ENCODE measurements at places on chromosomes 6 and 20. TPM values are rescaled to one million over a fixed set of nuclear protein-coding genes. Genes with fewer than 3 reads are reported as not detected.

CTSZ gene
- 22.7 TPM for total RNA-seq

EZR gene
- 88.2 TPM for total RNA-seq

OOEP gene
- not detected for total RNA-seq

DNA sequence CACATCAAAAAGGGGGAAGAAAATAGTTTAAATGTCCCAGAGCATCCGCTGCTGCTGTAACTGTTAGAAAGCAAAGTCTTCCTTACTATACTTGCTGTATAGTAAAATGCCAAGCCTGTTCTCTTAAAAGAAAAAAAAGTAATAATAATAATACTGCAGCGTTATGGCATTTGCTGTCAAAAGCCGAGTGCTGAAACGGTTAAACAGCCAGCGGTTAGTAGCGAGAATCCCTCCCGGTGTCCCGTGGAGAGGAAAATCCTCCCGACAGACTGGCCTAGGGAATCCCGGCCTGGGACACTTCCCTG is 19.5 kb upstream of the NFATC2 start:
- no peak for DNase-seq
- H3K4me1 ChIP-seq = peaks cover 36% of the 10 kb centered on the region
- peaks cover 58% of the 10 kb centered on the region for H3K27me3 ChIP-seq
- H3K4me3 ChIP-seq = peak overlapping the region; percentile 89
- no peak overlapping the region for H3K27ac ChIP-seq
- H3K36me3 ChIP-seq = no peaks in the 10 kb centered on the region

DNA sequence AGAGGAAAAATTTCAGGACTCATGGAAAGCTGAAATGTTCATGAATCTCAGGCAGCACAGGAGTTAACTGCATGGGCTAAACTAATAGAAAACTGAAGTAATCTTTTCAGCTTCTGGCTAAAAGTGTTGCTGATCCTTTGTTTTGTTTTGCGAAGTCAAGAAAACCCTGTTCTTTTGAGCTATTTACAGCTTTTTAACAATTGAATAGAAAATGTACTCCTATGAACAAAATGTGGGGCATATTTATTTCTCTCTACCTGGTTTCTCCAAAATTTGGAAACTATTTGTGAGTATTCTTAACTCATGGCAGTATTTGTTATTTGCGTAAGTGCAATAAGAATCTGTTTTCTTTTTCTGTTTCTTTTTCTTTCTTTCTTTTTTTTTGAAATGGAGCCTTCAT is 818.8 kb upstream of the CITED2 start:
- peaks cover 30% of the 10 kb centered on the region for H3K36me3 ChIP-seq
- DNase-seq = no peak
- H3K4me1 ChIP-seq = no peaks in the 10 kb centered on the region

DNA sequence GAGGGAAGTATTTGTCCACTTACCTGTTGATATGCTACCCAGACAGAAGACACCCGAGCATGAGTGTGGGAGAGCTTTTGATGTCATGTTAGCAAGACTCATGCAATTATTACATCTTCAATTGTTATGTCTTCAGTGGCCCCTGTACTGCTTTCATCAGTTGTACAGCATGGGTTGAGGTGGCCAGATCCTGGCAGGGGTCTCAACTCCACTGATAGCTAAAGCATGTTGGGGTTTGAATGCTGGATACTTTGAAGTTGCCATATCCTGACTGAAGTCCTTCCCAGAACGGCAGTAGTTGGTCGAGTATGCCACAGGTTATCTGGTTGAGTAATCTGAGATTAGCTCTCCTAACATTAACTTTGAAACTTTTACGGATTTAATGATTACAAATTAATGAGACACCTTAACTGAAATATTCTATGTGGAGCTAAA is 46.7 kb downstream of the LRRN4 start:
- DNase-seq = no peak
- H3K27ac ChIP-seq = no peak overlapping the region
- no peaks in the 10 kb centered on the region for H3K27me3 ChIP-seq
- H3K36me3 ChIP-seq = peaks cover 4% of the 10 kb centered on the region
- H3K4me1 ChIP-seq = peaks cover 36% of the 10 kb centered on the region

GRCh38 chr6:140644017-140644416 is 1269.6 kb upstream of the CITED2 start:
- no peak for DNase-seq
- no peaks in the 10 kb centered on the region for H3K4me1 ChIP-seq
- no peak overlapping the region for H3K4me3 ChIP-seq
- no peaks in the 10 kb centered on the region for H3K27me3 ChIP-seq
- H3K36me3 ChIP-seq = peaks cover 23% of the 10 kb centered on the region

GRCh38 chr6:132933090-132933489 is 118.7 kb downstream of the RPS12 start:
- no peaks in the 10 kb centered on the region for H3K36me3 ChIP-seq
- peak overlapping the region; percentile 32 for H3K27ac ChIP-seq
- H3K4me1 ChIP-seq = peaks cover 32% of the 10 kb centered on the region
- H3K27me3 ChIP-seq = peaks cover 14% of the 10 kb centered on the region
- H3K4me3 ChIP-seq = peak overlapping the region; percentile 14

DNA sequence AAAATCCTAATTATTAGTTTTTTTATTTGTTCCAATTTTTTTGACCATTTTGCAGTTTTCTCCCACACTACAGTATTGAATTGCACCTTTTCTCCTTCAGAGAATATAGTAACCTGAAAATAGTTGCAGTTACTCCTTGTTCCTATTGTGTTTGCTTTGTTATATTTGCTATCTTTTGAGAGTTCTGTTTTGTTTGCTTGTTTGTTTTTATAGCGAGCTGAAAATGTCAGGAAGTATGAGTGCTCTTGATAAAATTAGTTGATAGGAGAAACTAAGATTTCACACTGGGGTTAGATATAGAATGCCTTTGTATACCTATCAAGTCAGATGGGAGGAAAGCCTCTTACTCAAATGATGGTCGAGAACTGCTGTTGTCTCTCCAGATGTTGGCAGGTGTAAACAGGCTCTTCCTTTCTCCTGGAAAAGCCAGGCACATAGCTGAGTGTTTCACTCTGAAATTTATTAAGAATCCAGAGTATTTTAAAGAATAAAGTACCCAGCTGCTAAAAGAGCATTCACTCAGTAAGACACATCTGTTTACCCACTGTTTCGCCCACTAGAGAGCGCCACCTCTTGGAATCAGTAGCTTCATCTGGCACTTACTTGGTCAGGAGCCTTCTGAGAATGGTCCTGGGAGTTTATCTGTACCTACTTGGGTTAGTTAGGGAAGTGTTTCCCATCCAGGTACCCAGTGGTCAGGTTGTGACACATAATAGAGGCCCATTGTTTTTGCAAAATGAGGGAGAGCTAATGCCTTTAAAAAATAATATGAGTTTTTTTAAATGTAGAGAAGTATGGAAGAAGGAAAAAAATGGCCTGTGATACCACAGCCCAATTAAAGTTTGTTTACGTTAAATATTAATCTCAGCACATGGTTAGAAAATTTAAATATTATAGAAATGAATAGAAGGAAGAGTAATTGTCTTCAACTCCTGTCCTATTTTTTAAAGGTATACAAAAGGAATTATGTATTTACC is 11.2 kb downstream of the NT5DC1 start:
- peak; percentile 16 for DNase-seq
- no peaks in the 10 kb centered on the region for H3K27me3 ChIP-seq
- H3K36me3 ChIP-seq = no peaks in the 10 kb centered on the region
- H3K4me1 ChIP-seq = no peaks in the 10 kb centered on the region
- H3K4me3 ChIP-seq = no peak overlapping the region
- H3K27ac ChIP-seq = no peak overlapping the region

GRCh38 chr6:73774311-73774774 is 78.3 kb downstream of the CD109 start:
- no peaks in the 10 kb centered on the region for H3K27me3 ChIP-seq
- no peaks in the 10 kb centered on the region for H3K4me1 ChIP-seq
- no peak overlapping the region for H3K27ac ChIP-seq
- DNase-seq = no peak

DNA sequence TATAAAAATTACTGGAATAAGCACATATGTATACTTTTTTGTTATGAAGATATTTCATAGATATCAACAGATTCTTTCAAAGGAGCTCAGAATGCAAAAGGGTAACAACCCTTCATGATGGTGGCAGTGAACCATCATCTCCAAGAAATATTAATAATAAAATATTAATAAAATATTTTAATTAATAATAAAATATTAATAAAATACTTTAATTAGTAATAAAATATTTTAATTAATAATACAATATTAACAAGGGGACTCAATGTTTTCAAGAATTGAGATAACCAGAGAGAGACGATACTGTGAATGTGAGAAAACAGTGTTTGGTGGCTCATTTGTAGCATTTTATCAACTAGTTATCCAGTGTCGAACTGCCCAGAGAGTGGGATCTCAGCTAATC is 86.0 kb upstream of the NT5E start:
- H3K27ac ChIP-seq = no peak overlapping the region
- no peaks in the 10 kb centered on the region for H3K36me3 ChIP-seq
- no peaks in the 10 kb centered on the region for H3K4me1 ChIP-seq

- H3K4me3 ChIP-seq = no peak overlapping the region
- H3K27me3 ChIP-seq = peaks cover 2% of the 10 kb centered on the region
- no peaks in the 10 kb centered on the region for H3K4me1 ChIP-seq
- no peaks in the 10 kb centered on the region for H3K36me3 ChIP-seq
- peak overlapping the region; percentile 59 for H3K27ac ChIP-seq
These were observed 22.0 kb upstream of the PERP start for GRCh38 chr6:138129190-138129589.

DNA sequence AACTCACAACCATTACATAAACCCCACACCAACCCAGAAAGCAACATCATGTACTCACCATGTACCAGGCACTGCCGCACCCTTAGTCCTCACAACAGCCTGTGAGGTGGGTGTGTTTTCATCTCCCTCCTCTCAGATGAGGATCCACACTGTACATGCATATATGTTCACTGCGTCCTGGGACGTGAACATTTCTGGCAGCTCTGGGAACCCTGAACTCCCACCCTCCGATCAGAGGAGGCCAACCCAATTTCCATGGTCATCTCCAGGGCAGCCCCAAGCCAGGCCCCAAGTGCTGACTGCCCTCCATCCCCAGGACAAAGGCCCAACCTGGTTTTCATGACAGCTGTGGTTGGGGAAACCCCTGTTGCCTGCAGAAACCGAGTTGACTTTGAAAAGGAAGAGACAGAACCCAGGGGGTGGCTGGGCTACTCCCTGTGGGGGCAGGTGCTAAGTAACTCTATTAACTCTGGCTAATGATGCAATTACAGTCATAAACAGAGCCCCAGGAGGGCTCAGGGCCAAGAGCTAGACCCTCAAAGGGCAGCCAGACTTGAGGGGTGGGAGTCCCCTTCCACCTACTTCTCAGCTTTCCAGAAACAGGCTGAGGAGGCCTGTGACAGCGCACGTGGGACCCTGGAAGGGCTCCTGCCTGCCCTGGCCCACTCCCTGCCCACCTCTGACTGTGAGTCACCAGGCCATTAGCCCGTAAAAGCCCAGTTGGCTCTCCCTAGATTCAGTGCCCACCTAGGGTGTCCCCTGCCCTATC is 2.6 kb downstream of the TFEB start:
- no peak for DNase-seq
- H3K27ac ChIP-seq = no peak overlapping the region
- peaks cover 39% of the 10 kb centered on the region for H3K27me3 ChIP-seq
- H3K36me3 ChIP-seq = no peaks in the 10 kb centered on the region
- H3K4me3 ChIP-seq = peak overlapping the region; percentile 91
- H3K4me1 ChIP-seq = peaks cover 9% of the 10 kb centered on the region

DNA sequence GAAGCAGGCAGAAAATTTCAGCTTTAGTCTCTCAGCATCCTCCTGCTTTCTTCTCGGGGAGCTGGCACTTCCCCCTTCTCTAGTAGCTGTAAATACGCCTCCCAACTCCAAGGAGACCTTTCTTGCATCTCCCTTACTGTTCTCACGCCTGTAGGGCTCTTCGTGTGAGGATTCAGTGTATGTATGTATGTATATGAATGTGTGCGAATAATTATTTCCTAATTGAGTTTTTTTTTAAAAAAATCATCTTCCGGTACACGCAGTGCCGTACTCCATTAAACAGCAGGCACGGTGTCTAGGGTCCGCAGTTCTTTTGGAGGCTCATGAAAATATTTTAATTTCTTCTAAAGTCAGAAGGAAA is 85.4 kb downstream of the HFE start:
- H3K4me1 ChIP-seq = peaks cover 33% of the 10 kb centered on the region
- no peak for DNase-seq

GRCh38 chr6:90286884-90287488 is 9.7 kb downstream of the BACH2 start:
- no peaks in the 10 kb centered on the region for H3K27me3 ChIP-seq
- no peak overlapping the region for H3K27ac ChIP-seq
- H3K36me3 ChIP-seq = no peaks in the 10 kb centered on the region
- H3K4me1 ChIP-seq = peaks cover 45% of the 10 kb centered on the region
- peak; percentile 43 for DNase-seq

DNA sequence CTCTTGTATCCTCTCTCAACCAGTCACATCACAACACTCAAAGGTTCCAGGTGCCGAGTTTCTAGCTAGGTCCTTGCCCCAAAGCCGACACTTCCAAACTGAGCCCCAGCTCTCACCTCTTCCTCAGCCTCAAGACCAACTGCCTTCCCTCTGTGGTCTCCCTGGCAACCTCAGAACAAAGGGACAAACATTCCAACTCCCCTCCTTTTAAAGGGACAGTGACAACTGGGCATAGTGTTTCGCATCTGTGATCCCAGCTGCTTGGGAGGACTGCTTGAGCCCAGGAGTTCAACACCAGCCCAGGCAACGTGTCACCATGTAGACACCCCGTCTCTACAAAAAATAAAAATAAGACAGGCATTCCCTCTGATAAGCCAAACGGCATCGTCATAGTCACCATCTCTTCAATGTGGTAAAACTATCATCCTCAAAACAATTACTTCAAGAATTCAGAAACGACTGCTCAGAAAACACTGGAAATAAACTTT is 11.3 kb downstream of the DIDO1 start:
- peaks cover 58% of the 10 kb centered on the region for H3K4me1 ChIP-seq
- peak overlapping the region; percentile 98 for H3K27ac ChIP-seq
- DNase-seq = peak; percentile 60
- no peaks in the 10 kb centered on the region for H3K27me3 ChIP-seq

- no peak overlapping the region for H3K27ac ChIP-seq
- H3K4me3 ChIP-seq = no peak overlapping the region
- DNase-seq = no peak
- peaks cover 13% of the 10 kb centered on the region for H3K4me1 ChIP-seq
These were observed 64.8 kb downstream of the SLC2A10 start for GRCh38 chr20:46774236-46774635.

DNA sequence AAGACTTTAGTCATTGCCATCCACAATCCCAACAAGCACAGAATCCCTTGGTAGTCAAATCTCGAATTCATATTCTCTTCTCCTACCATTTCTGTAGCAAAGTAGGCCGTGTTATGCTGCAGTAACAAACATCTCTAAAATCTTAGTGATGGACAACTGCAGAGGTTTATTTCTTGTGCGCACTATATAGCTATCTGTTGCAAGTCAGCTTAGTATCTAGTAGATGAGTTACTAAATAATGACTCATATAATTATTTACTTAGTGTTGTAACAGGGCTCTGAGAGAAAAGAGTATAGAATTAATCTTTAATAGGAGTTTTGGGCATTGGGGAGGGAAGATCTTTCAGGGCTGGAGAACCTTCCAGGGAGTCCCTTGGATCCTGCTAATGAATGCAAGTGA is 73.3 kb downstream of the CAP2 start:
- H3K4me3 ChIP-seq = no peak overlapping the region
- H3K27ac ChIP-seq = no peak overlapping the region
- no peaks in the 10 kb centered on the region for H3K27me3 ChIP-seq
- peaks cover 5% of the 10 kb centered on the region for H3K4me1 ChIP-seq
- DNase-seq = no peak

GRCh38 chr6:41257369-41258195 is 28.9 kb downstream of the TREM1 start:
- H3K4me3 ChIP-seq = no peak overlapping the region
- peaks cover 10% of the 10 kb centered on the region for H3K27me3 ChIP-seq
- no peaks in the 10 kb centered on the region for H3K4me1 ChIP-seq
- no peak for DNase-seq
- peaks cover 3% of the 10 kb centered on the region for H3K36me3 ChIP-seq

GRCh38 chr20:11207749-11208502 is 534.1 kb upstream of the JAG1 start:
- no peak for DNase-seq
- H3K4me1 ChIP-seq = peaks cover 11% of the 10 kb centered on the region
- H3K4me3 ChIP-seq = no peak overlapping the region
- H3K36me3 ChIP-seq = no peaks in the 10 kb centered on the region
- H3K27ac ChIP-seq = no peak overlapping the region
